ENCODE measurements at places on chromosomes 7 and 10.
A peak's percentile ranks its signal among the peaks of the same experiment; 100 is the strongest.

DNA sequence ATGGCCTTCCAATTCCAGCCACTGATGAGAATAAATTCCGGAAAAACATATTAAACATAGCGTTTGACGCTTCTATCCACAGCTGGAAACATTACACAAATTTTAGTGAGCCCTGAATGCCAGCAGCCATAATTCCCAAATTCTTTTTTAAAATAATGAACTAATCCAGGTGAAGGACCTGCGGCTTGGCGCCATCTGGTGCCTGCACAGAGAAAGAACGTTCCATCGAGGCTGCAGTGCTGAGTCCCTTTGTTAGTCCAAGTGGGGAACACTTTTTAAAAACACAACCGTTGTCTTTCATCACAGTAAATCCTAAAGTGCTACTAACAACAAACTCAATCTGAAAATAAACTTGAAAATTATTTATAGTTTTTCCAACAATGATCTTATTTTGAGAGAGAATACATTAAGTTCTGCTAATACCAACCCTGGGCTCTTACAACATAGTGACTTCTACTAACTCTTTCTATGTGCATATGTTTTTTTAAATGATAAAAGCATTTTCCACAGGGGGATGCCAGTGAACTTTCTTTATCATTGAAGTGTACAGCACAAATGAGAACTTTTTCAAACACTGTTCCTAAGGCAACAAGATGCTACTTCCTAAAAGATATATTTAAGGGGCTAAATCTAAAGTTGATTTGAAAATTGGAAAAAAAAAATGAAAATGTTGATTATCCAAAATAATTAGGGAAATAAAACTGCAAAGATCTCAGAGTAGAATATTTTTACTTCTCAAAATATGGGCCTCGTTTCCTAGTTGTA, 166.9 kb upstream of the RNF32 start:
- peak; percentile 52 for DNase-seq

GRCh38 chr7:38756521-38756920, 125.3 kb upstream of the AMPH start:
- DNase-seq, result peak; percentile 13

- DNase-seq, result no peak
Measured at GRCh38 chr10:86522510-86522855, 891 bp upstream of the WAPL start.

- no peak for DNase-seq
Measured at GRCh38 chr7:116998567-116999175, 45.4 kb downstream of the ST7 start.

- no peak for DNase-seq
Measured at GRCh38 chr7:98256431-98256830, 4.4 kb upstream of the TECPR1 start.

- no peak for DNase-seq
Measured at GRCh38 chr7:26856176-26856985, 8.0 kb downstream of the SKAP2 start.

- no peak for DNase-seq
Measured at GRCh38 chr7:1873857-1874589, 203.9 kb downstream of the ELFN1 start.

GRCh38 chr7:94509264-94509886, at the start of gene CASD1:
TSS of gene CASD1 (plus strand) at chr7:94509809. CDS start at chr7:94510085, 276 bp downstream.
- peak; percentile 30 for DNase-seq

- no peak for DNase-seq
Measured at GRCh38 chr10:89091496-89091895, 100.9 kb downstream of the FAS start.

DNA sequence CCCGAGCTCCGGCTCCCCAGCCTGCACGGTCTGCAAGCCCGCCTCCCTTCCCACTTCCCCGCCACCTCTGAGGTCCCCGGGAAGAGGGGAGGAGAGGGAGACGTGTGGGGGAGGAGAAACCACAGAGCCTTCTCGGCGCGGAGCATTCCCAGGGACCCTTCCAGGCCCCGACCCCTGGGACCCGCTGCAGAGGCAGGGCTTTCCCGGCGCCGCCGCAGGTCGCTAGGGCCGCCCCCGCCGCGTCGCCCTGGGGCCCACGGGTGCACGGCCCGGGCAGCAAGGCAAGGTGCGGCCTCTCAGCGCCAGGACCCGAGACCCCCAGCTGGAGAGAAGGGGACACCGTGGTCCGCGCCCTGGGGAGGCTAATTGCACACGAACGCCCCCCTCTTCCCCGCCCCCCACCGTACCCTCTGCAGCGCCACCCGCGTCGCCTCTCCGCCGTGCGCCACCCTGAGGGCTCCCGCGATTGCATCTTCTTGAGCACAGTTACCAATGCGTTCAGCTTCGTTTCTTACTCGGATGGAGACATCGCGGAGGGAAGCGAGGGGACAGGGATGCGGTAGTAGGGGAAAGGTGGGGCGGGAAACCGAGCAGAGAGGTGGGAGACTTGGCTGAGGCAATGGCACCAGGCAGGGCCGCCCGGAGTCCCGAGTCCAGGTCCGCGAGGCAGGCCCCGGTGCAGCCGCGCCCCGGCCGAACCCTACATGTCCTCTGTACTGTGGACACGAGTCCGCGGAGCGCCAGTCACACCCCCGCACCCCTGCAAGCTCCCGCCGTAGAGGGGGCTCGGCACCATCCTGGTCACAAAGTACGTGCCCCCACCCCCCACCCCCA, 28.9 kb downstream of the SKIDA1 start:
- DNase-seq, result peak; percentile 44

- no peak for DNase-seq
Measured at GRCh38 chr7:29805886-29806207, 461 bp upstream of the WIPF3 start.

DNA sequence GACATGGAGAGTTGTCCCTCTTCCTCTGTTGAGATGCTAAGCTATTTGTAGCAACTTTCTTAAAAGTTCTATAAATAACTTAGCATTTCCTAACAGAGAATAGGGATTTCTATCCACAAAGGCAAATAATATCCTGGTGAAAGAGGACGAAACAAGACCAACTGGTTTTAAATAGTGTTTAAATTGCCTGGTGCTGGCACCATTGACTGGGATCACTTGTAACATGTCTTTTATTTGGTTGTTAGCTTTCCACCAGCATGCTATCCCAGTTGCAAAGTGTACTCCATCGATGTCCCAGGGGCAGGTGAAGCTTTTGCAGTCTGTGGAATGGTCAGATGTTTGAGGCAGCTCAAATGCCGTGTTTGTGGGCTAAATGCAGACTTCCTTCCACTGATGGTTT, 3.7 kb downstream of the SUFU start:
- peak; percentile 16 for DNase-seq

GRCh38 chr10:4981722-4982471, 18.7 kb downstream of the AKR1C1 start:
- peak; percentile 52 for DNase-seq

- DNase-seq, result no peak
Measured at GRCh38 chr7:143145-143751, 49.1 kb upstream of the FAM20C start.

DNA sequence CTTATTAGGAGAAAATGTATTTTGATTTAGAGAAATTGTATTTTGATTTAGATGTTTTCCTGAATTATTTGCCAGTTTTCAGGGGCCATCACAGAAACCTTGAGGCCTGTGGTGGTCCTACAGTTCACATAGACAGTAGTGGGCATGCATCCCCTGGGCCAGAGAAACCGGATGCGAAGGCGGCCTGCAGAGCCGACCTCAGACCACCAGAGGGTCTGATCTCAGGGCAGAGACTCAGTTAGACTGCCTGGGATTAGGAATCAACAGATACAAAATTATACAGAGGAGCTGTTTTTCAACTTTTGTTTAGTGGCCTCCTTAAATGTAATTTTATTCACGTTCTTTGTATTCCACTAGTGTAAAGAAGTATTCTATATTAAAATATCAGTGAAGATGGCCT, 158.4 kb downstream of the PAXIP1 start:
- no peak for DNase-seq

- no peak for DNase-seq
Measured at GRCh38 chr7:78055001-78055573, 256.5 kb downstream of the PHTF2 start.

DNA sequence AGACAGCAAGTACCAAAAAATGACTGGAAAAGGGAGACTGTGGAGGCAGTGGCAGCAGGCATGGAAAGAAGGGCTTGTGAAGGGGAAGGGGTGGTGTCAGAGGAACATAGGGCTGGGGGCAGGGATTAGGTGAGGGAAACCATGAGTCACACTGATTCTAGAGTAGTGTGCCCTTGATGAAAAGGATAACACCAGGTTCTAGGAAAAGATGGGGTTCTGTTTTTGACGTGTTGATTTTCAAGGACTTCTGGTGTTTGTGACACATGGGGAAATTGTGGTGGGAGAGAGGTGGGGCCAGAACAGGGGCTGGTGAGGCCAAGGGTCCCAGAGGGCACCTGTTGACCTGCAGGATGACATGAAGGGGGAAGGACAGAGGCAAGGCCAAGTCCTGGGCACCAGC, 57.1 kb downstream of the FIGNL1 start:
- no peak for DNase-seq

GRCh38 chr7:144027070-144027469, 21.7 kb upstream of the OR2A5 start:
- DNase-seq, result peak; percentile 52

DNA sequence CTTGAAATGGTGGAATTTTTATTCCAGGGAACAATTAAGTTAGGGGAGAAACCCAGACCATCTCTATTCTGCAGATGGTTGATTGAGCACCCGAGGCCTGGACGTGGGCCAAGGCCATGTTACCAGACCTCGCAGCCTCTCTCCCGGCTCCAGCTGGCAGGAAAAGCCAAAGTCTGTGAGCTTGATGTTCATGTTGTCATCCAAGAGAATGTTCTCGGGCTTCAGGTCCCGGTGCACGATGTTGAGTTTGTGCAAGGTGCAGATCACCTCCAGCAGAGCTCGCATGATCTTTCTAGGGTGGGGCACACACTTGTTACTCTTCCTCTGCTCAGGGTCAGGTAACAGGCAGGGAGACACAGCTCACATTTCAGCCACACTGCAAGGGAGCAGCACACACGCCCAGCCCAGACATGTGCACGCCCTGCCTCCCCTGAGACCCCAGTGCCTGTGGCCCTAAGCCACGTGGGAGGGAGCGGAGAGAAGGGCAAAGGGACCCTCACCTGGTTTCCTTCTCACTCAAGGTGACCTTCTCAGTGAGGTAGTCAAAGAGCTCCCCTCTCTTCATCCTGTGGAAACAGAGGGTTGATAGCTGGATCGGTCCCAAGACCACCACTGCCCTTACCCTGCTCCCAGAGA, 9.5 kb downstream of the PHKG1 start:
- DNase-seq, result no peak

DNA sequence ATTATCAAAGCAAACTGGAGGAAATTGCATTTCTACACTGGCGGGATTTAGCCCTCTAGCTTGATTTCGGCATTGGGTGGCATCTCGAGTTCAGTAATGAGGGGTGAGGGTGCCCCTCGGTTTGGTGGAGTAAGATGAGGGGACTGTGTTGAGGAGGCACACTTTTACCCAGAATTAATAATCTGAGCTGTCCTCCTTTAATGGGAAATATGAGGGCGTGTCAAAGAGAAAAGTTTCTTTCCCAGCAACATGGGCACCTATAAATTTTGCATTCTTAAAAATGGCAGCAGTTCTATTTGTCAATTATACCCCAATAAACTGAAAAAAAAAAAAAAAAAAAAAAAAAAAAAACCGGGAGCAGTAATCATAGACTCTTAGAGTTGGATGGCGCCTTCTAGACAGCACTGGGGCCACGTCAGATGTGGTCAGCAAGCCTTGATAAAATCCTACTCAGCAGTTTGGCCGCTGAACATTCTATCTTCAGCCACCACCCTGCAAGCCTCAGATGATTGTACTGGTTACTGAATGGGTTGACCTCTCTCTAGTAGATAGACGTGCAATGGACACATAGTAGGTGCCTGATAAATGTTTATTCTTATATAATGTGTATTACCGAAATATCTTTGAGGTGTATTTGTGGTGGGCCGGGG, 931 bp downstream of the PAPSS2 start:
- DNase-seq, result no peak

DNA sequence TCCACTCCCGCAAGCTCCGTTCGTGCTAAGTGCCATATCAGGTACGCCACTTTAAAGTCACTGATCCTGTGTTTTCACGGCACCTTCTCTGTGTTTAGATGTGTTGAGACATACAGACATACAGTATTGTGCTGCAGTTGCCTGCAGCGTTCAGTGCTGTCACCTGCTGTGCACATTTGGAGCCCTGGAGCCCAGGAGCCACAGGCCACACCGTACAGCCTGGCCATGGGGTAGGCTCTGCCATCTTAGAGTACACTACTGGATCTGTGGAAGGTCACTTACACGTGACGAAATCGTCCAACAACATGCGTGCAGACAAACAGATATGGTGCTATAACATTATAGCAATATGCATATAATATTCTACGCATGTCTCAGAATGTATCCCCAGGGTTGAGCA, 111.3 kb downstream of the ELFN1 start:
- no peak for DNase-seq

DNA sequence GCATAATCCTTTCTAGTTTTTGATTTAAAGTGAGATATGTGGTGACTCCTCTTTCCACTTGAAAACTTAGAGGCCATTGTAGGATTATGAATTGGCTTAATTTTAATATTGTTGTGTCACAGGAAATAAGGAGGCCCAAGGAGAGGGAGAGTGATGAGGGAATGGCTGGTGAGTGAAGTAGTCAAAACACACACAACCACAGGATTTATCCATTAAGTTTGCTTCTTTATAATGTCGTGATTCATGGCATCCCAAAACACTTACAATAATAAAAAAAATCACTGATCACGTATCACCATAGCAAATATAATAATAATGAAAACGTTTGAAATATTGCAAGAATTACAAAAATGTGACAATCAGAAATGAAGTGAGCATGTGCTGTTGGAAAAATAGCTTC, 1215.5 kb upstream of the LRRTM3 start:
- no peak for DNase-seq

GRCh38 chr7:130350945-130351790, 6.6 kb downstream of the CPA5 start:
- no peak for DNase-seq

DNA sequence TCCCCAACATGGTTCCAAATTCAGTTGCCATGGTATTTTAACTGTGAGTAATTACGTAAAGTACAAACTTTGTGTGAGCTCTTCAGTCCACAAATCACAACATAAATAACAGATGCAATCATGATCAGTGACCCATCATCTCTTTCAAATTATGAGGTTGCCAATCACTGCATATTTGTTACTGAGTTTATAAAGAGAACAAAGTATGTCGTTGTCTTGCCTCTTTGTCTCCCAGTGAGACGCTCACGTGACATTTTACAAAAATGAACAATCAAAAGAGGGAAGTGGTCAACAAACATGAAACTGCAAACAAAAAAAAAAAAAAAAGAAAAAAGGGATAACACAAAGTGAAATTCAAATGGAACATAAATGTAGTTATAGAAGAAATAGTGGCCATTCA, 122.7 kb upstream of the PDSS1 start:
- DNase-seq, result no peak
